Stimulated activated CD8-positive, alpha-beta memory T cell treated with anti-CD3 and anti-CD28 coated beads, Interleukin-4, amount 100 ng/mL, for 1 hour (primary cell): ENCODE measurements at places on chromosomes 7 and 10.

DNA sequence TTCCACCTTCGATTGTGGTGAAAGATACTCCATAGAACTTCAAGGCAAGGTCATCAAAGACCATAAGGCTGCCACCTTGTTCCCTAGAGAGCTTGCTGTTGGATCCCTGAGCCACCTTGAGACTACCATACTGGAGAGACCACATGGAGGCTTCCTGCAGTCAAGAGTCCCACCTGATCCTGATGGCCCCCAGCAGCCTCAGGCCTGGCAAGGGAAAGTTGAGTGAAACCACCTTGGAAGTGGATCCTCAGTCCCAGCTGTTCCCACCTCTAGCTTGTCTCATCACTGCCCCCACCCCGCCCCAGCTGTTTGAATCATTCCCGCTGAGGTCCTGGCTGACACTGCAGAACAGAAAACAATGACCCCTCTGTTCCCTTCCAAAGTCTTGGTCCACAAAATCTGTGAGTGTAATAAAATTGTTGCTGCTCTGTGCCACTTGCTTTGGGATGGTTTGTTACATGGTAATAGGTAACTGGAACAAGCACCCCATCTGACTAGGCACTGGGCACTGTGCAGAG is 32.0 kb downstream of the PRLHR start:
- no peak for DNase-seq

- DNase-seq: no peak
These were observed 41.8 kb downstream of the FAM204A start for GRCh38 chr10:118300320-118300719.

- no peak for DNase-seq
These were observed 15.6 kb downstream of the ADAM8 start for GRCh38 chr10:133260895-133261725.

GRCh38 chr10:78378192-78378591 is 344.5 kb downstream of the RPS24 start:
- DNase-seq: no peak

DNA sequence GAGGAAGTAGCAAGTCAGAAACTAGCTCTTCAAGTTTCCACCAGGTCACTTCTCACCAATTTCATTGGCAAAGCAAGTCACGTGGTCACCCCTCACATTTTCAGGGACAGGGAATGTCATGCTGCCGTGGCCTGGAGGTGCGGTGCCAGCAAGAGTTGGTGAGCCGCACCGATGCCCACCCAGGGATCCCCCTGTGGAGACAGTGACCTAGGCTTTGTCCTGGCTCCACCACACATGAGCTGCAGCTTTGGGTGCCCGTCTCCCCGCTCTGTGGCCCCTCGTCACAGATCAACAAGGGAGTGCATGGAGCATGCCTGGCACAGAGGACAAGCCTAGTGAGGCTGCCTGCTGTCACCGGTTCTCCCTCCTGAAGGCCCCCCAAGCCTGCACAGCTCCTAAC is 226.7 kb upstream of the PPP2R2D start:
- no peak for DNase-seq

GRCh38 chr10:78551184-78552005 is 517.4 kb upstream of the ZMIZ1 start:
- DNase-seq: no peak

- no peak for DNase-seq
These were observed 509.5 kb downstream of the DNAJB6 start for GRCh38 chr7:157846271-157846670.
